NCI-H226 (cell line): ENCODE measurements at places on chromosomes 16 and 17.

- no peak for DNase-seq
Observed at GRCh38 chr16:34648-34987, 18.8 kb downstream of the POLR3K start.

DNA sequence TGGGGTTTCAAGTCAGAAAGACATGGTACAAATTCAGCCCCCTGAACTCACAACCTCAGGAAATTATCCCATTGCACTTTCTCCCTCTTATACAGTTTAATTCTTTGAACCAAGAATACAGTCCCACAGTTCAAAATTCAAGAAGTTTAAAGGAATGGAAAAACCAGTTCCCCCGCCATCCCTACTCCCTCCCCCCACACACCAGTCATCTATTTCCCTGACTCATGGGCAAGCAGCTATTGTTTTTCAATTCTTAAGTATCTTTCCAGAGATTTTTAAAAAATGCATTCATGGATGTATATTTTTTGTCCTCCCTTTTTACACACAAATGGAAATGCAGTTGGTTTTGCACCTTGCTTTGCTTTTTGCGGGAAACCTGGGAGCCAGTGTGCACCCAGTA lies 7.3 kb downstream of the SYCE1L start:
- DNase-seq: no peak

GRCh38 chr17:76570457-76570856 lies 15.2 kb downstream of the ST6GALNAC2 start:
- no peak for DNase-seq

GRCh38 chr17:34623856-34624766 lies 44.7 kb downstream of the TMEM132E start:
- DNase-seq: no peak

GRCh38 chr17:8868529-8868951 lies 1.1 kb upstream of the PIK3R6 start:
- no peak for DNase-seq

DNA sequence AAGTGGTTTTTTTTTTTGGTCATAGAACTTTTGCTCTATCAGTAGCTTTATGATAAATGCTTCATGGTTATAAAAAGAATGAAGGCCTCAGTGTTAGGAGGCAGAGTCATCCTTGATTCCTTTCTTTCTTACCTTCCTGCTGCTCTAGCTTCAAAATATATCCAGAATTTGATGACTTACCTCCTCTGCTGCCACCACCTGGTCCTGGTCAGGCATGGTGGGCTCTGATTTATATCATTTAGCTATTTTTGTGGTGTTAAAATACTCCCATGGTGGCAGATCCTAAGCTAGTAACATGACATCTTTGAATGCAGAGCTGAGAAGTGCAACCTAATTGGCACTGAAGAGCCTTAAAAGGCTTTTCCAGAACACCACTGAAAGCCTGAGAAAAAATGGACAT lies 508.8 kb upstream of the CDH8 start:
- DNase-seq: no peak

GRCh38 chr17:47119746-47120520 lies 69.2 kb downstream of the CDC27 start:
- peak; percentile 64 for DNase-seq

GRCh38 chr16:4428500-4428899 lies 2.8 kb downstream of the DNAJA3 start:
- no peak for DNase-seq

DNA sequence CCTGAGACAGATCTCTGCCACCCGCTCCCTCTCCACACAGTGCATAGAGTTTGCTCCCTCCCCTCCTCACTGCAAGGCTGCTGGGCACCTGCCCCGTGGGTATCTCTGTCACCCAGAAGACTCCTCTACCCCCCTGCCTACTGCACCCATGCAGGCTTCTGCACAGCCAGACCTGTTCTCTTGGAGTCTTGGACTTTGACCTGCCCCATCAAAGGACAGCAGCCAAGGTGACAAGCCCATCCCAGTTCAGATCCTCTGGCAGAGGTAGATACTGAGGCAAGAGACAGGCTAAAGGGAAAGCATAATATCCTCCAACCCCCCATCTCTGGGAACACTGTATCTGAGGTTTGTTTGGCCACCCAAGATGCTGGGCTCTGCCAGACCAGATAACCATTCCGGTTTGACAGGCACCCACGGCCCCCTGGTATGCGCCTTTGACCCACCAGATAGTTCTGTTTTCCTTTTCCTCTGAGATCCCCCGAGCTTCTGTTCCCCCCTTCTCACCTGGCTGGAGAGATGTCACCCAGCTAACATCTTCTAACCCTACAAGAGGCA lies 239.6 kb downstream of the SOX9 start:
- DNase-seq: no peak

GRCh38 chr16:88839026-88839529 lies 17.7 kb downstream of the GALNS start:
- no peak for DNase-seq

DNA sequence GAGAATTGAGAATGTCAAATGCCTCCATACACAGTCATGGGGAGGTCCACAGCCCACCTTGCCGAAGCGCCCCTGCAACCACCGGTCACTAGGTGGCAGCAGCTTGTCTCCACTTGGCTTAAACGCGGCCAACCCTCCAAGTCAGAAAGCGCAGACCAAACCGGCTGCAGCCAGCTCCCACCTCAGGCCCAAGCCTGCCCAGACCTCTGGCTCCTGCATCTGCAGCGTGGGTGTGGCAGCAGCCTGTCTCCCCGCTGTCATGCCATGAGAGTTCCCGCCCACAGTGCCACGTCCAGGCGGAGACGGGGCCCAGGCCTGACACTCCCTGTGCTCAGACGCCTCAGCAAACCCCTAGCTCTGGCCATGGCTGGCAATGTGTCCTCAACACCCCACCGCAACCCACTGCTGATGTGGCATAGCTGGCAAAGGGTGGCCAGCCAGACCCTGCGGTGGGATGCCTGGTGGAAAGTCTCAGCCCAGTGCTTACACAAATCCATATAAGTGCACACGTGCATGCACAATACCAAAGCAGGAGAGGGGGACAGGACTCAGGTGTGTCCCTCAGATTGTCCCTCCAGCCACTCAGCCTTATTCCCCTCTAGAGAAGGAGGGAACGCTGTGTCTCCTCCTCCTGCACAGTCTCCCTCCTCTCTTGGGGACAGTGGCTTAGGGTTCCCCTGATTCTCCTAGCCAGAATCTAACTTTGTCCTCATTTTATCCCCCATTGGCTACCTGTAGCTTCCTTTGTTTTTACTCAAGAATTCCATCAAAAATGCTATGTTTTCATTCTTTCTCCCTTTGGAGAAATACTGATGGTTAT lies 10.9 kb downstream of the COPZ2 start:
- DNase-seq: peak; percentile 90

GRCh38 chr17:55898195-55898594 lies 147.3 kb downstream of the PCTP start:
- no peak for DNase-seq

- peak; percentile 68 for DNase-seq
Observed at GRCh38 chr16:67525176-67525860, 3.3 kb upstream of the RIPOR1 start.

DNA sequence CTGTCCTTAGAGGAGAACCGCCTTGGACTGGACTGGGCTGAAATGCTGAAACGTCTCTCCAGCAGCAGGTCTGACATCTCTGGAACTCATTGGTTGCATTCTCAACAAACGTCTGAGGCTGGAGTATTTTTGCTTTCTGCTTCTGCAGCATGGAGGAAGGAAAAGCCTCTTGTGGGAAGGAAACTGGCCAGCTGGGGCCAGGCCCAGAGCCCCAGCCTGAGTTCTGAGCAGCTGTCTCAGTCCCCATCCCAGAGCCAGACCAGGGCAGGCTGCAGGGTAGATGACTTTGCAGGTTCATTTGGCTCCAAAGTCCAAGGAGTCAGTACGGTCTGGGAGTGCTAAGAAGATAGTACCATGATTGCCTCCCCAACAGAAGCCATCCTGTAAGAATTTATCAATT lies 18.3 kb downstream of the TEKT3 start:
- no peak for DNase-seq

GRCh38 chr16:89174877-89175276 lies 3.3 kb downstream of the CDH15 start:
- no peak for DNase-seq

GRCh38 chr17:72240333-72240732 lies 119.5 kb downstream of the SOX9 start:
- DNase-seq: no peak

DNA sequence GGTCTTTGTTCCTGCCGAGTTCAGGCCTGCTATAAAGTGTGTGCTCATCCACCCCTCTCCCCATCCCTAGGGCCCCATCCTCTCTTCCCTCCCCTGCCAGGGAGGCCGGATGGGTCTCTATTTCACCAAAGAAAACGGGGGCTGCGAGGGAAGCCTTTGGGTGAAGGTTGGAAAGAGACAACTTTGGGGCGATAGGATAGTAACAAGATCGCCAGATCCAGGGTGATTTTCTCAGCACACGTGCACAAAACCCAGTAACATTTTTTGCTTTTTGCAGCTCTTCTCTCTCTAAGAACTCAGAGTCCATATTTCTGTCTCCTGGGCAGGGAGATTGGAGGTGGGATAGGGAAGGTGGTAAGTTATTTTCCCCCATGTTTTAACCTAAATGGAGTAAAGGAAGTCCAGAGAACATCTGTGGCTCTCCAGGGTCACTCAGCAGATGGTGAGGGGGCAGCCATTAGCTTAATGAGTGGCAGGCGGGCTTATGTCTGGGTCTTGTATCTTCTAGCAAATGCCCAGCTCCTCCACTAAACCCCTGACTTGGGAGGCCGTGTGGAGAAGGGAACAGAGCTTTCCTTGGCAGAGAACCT lies 6.9 kb downstream of the CCR7 start:
- no peak for DNase-seq

DNA sequence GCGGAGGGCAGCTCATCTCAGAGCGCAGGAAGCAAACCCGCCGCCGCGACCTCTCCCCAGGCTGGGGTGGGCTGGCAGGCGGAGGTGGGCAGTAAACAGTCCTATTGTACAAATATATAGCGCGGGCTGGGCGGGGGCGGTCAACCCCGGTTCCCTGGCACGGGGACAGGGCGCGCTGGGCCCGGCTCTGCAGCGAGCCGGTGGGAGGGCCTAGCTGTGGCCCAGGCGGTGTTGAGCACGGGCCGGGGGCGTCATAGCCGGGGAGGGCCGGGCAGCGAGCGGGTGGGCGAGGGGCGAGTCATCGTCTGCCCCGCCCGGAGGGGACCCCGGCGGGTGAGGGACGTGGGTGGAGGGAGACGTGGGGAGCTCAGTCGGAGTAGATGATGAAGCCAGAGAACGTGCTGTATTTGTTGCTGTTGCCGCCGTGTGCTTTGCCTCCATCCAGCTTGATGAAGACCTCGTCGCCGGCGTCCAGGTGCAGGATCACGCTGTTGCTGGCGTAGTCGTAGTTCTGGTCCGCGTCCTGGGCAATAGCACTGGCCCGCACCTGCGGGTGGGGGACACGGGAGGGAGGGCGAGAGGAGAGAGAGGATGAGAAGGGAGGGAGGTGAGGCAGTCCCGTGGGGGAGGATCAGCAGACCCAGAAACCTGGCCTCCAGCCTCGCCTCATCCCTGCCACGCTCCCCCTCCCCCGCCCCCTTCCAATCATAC lies 8.1 kb downstream of the C1QL1 start:
- no peak for DNase-seq

- DNase-seq: no peak
Observed at GRCh38 chr17:56661906-56662305, 68.4 kb downstream of the NOG start.

GRCh38 chr16:84603140-84603816 lies 14.6 kb downstream of the COTL1 start:
- peak; percentile 96 for DNase-seq

GRCh38 chr17:73112246-73112645 lies 19.8 kb upstream of the SLC39A11 start:
- no peak for DNase-seq
